ENCODE measurements at places on chromosomes 1 and 21.

- no peak for DNase-seq
These were observed 865.4 kb downstream of the LTN1 start for GRCh38 chr21:28127175-28127785.

GRCh38 chr1:206011057-206011456, 7.9 kb upstream of the RAB7B start:
- DNase-seq, result no peak

DNA sequence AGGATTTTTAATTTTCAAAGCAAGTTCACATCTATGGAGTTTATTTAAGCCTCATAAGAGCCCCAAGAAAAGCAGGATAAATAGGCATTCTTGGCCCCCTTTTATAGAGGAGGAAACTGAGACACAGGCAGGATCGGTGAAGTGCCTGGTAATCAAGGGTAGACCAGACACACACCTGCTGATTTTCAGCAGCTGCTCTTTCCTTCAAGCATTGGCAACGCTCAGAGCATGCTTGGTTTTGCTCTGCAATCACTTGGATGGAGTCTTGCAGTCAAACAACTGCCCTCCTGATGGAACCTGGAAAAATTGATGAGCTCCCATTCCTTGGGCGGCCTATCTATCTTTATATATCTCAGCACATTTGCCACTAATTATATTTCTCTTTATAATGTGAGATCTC, 478.9 kb upstream of the CAMK1G start:
- no peak for DNase-seq

DNA sequence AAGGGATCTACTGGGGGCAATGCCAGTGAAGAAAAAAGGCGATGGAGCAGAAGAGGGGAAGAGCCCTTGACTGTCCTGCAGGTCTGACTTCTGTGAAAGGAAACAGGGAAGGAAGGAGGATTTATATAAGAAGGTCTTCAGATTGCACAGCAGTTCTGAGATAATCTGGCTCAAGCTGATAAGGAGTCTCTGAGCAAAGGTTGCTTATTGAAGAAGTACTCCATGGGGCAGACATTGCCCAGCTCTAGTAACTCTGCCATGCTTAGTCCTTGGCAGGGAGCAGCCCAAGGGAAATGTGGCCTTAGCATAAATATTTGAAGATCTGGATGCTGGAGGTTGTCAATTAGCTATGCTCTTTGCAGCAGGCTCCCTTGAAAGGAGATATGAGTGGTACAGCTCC, 15.9 kb upstream of the TTF2 start:
- no peak for DNase-seq

GRCh38 chr1:111605576-111605975, 14.0 kb upstream of the RAP1A start:
- DNase-seq, result peak; percentile 61

DNA sequence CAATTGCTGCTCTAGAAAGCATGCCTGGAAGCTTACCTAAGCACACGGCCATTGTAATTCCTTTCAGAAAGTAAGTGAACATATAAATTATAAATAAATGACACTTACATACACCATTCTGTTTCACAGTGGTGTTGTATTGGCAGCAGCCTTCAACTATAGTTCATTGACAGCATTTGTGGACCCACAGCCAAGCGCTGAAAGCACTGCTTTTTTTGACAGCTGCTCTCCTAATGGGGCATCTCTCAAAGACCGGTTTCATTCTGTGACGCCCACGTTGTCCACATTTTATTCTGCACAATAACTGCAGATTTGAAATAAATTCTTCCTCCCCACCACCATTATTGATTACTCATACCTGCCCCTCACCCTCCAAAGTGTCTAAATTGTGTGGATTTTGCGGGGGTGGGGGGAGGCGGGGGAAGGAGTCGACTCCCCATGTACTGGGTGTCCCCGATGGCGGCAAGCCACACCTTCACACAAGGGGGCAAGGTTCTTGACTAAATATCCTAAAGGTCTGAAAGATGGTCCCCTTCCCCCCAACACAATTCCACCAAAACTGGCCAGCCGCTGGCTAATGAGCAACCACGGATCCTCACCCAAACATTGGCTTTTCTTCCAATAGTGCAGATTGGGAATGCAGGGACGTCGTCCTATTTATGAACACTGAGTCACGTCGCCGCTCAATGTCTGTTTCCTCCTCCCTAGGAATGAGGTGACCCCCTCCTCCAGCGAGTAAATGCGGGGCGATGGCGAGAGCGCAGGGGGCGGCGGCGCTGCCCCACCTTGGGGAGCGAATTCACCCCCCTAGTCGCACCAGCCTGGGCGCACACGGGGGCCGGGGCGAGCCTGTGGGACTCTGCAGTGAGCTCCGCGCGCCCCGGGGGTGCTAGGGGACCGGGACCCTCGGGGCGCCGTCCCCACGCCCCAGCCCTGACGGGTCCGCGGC, 960 bp downstream of the RCAN1 start:
- no peak for DNase-seq

DNA sequence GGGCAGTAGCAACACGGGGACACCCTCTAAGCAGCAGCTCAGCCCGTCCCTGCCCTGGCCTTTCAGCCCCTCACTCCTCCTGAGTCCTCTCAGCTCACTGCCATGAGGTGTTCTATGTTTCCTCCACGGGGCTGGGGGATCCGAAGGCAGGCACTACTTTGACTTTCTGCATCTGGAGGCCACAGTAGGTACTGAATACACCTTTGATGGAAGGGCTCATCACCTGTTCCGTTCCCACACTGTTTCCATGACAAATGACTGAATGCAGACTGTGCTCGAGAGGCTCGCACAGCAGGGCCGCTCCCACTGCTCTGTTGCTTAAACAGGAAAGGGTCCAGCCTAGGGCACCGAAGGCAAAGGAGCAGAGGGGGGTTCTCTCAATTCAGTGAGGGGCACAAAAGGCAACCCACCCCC, 77.6 kb upstream of the DNAH14 start:
- DNase-seq, result no peak

DNA sequence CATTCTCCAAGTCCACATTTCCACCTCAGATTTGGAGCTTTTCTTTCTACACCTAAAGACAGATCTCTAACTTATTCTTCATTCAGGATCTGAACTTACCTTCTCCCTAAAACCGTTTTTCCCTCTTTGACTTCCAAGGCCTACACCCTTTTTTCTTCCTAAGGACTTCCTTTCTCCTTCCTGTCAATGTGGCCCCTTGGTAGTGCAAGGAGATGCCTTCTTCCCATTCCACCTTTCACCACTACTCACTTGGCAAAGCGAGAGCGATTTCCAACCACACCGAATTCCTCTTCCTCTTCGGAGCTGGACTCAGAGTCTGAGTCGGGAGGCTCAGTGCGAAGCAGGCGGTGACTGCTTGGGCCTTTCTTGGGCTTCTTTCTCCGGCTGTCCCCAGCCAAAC, 1.3 kb downstream of the EFCAB14 start:
- no peak for DNase-seq

Measured in GM04504 (cell line).